ENCODE measurements at places on chromosomes 3 and 15.

- no peak for DNase-seq
Measured at GRCh38 chr3:44762170-44762677, 630 bp downstream of the KIF15 start.

DNA sequence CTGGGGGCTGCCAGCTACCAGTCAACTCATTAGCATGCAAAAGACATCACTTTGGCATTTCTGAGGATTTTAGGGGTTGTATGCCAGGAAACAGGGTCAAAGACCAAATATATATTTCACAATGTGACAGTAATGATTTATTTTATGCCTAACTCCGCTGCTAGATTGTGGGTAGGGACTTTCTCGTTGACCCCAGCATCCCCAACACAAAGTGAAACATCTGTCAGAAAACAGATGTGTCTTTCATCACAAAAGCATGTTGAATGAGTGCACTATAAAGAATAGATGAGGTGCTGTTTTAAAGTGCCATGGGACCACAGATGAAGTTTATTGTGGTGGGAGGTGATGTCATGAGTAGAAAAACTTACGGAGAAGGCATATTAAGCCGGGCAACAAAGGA lies 59.7 kb downstream of the ITPR1 start:
- no peak for DNase-seq

DNA sequence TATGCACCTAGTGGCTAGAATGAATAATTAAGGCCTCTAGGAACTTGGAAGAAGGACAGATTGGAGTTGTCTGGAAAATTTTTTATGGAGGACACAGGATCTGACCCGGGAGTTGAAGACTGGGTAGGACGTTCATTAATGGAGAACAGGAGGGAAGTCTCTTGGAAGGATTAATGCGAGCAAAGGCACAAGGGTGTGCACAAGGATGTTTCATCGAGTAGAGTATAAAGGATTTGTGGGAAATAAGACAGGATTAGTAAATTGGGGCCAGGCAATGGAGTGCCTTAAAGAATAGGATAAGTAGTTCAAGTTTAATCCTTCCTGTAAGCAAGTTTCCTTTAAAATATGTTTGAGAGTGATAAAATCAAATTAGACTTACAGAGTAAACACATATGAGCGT lies 14.6 kb downstream of the LMOD3 start:
- no peak for DNase-seq

DNA sequence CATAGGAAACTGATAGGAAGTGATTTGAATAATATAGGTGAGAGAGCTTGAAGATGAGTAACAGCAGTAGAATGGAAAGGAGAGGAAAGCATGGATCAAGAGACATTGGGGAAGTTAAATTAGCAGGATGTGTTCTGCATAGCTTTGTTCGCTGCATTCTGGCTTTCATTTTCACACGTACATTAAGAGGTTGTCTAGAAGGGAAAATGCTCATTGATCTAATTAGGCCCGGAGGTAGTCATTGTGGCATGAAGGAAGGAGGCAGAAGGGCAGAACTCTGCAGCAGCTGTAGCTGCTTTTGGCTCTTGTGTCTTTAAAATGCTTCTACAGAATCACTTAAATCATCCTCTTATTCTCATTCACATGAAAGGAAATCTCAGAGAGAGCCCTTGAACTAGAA lies 40.3 kb downstream of the KCNAB1 start:
- no peak for DNase-seq

GRCh38 chr3:167330993-167331785 lies 48.9 kb downstream of the ZBBX start:
- DNase-seq = no peak

- no peak for DNase-seq
Measured at GRCh38 chr3:46860017-46860809, 3.0 kb downstream of the MYL3 start.

DNA sequence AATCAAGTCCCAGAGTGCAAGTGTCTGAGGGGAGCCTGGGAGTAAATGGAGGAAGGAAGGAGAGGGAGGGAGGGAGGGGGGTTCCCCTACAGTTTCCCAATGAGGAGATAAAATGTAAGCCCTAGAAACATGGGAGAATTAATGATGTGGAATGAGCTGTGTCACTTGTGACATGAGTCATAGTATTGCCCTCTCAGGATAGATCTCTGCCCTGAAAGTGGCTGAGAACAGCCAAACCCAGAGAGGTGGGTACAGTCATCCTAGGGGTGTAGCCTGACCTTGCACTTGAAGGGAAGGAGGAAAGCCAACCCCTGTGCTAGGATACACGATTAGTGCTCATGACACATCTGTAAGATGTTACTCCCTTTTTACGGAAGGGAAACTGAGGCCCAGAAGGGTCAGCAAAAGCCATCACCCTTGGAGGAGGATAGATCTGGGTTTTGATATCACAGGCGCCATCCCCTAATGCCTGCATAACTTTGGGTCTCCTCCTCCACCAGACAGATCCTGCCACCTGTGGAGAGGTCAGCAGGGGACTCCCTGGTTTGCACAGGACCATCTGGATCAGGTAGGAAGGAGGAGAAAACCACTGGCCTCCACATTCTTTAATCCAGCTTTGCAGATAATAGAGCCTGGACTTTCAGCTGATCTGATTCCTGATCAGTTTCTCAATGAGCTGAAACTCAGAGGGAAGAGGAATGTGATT lies 23.1 kb upstream of the USP3 start:
- DNase-seq = no peak

- no peak for DNase-seq
Measured at GRCh38 chr15:96766366-96766765, 435.9 kb downstream of the NR2F2 start.

- no peak for DNase-seq
Measured at GRCh38 chr15:64351265-64351664, 4.7 kb downstream of the CSNK1G1 start.

GRCh38 chr15:74497584-74497983 lies 36.6 kb upstream of the UBL7 start:
- DNase-seq = no peak

DNA sequence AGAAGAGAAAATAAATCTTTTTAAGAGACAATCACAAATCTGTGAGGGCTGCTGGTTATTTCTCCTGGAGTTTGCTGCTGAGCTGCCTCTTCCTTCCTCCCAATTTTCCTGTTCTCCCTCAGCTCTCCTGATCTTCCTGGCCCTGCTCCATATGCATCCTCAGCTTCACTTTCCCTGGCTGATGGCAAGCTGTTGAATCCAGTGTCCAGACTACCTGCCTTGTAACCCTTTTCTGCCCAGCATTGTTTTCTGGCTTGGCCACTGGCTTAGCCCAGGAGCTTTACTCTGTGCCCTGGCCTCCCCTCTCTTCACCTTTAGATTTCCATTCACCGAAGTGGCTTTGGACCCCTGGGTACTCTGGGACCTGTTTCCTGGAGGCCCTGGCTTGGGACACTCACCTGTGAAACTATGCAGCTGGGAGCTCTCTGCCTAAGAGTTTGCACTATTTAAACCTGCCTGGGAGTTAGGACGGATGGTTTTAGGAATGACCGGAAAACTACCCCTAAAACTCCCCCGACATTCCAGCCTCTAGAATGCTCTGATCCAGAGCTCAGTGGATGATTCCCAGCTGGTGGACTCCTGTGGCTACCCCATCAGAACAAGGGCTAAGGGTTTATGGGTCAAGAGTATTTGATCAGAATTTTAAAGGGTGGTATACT lies 90.0 kb downstream of the RBPMS2 start:
- DNase-seq = no peak

DNA sequence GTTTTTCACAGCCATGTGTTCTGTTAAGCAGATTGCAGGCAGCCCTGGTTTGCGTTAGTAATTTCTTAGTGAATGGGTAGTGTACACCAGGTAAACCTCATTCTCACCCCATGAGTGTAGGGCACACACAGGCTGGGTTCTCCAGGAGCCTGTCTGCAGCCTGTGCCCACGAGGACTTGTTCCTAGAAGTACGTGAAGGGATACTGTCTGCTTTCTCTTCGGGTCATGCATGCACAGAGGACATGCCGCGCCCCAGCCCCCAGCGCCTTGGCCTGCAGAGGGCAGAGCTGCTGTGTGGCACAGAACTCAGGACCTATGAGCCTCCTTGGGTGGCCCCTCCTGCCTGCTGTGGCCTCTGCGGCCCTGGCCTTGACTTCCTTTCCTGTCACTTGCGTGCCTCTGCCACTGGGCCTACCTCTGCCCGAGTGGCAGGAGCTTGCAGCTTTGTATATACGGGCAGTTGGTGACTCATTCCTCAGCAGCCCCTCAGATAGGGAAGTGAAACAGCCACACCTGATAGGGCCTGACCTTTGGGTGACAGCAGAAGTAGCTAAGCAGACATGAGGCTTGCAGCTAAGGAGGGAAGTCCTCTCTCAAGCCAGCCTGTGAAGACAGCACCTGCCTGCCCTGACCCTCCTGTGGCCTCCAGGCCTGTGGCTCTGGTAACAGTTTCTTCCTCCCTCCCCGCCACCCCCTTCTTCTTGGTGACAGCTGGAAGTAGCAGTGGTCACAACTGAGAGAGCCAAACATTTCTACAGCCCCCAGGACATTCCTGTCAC lies 19.5 kb downstream of the PPCDC start:
- peak; percentile 39 for DNase-seq

DNA sequence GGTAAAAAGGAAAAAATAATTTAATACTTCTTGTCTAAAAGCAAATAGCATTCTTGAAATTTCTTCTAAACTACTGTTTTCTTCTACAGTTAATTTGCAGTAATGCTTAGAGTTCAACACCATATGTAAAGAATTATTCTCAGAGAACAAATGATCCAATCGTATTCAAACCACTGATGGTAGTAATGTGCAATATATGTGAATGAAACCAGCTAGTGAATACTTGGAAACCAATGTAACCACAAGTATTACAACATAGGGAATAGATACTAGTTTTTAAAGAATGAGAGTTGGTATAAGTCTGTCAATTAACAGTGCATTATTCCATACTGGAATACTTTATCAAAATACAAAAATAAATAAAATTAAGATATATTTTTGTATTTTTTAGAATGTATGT lies 850.0 kb downstream of the DIPK2A start:
- no peak for DNase-seq

DNA sequence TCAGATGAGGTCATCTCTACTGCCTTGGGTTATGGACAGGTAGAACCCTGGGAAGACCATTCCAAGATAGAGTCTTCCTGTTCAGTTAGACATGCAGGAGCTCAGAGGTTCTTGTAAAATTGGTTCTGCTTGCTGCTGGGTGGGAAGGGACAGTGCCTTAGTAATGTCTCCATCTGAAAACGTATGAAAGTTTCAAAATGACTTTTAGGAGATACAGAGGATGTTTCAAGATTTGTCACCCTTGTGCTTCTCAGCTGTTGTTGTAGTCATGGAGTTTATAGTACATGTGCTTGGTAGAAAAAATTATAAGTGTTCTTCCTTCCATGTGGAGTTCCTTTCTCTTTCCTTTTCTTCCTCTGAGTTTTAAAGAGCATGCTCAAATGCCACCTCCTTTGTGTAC lies 885.2 kb upstream of the CFAP20DC start:
- DNase-seq = no peak

GRCh38 chr3:141402476-141403171 lies 34.3 kb downstream of the ZBTB38 start:
- peak; percentile 26 for DNase-seq

DNA sequence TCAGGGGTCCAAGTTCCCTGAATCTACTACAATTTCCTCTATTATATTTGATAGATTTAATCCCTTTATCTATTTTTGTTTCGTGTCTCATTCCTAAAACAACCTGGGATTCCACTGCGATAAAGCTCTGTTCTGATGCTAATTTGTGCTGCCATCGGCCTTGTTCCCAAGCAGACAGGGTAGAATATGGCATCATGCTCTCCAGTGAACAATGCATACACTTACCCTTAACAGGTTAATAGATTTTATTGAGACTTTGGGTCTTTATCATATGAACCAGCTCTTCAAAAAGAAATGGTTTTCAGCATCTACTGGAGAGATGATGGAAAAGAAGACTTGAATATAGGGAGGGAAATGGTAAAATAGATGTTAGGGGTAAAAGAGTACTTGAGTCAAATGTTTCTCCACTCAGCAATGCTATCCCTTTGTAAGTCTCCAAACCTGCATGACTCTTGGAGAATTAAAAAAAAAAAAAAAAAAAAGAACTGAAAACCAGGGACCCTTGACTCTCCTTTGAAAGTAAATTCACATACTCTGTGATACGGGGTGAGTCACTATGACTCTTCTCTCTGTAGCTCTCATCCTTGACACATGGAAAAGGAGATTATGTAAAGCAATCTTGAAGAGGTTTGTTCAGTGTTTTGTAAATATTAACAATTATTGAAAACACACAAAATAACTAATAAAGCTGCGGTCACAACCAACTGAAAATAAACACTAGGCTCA lies 268.8 kb downstream of the ZBTB20 start:
- no peak for DNase-seq

GRCh38 chr15:94212291-94212690 lies 19.1 kb upstream of the MCTP2 start:
- DNase-seq = no peak

DNA sequence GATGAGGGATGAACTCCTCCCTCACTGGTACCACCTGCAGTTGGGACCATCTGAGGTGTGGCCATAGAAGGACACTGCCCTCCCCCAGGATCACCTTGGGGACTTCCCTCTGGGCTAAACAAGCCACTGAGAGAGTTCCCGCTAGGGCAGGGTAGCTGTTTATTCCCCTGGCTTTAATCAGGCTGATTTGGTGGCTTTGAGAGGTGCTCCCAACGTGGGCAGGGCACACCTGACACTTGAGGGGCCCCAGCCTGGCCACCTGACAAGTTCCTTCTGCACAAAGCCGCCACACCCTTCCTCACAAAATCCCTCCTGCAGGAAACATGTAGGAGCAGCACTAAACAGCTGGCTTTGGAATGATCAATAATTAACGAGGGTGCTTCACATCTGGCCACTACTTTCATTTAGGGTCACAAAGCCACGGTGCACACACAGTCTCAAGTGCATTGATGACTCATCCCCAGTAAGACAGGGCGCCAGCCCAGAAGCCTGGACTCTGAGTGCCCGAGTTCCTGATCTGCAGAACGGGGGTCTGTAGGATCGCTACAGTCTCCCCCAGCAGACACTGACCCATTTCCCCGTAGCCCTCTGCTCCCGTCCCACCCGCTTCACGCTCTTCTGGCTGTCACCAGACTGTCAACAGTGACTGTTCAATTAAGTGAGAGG lies 75.1 kb downstream of the ATP10A start:
- DNase-seq = no peak

DNA sequence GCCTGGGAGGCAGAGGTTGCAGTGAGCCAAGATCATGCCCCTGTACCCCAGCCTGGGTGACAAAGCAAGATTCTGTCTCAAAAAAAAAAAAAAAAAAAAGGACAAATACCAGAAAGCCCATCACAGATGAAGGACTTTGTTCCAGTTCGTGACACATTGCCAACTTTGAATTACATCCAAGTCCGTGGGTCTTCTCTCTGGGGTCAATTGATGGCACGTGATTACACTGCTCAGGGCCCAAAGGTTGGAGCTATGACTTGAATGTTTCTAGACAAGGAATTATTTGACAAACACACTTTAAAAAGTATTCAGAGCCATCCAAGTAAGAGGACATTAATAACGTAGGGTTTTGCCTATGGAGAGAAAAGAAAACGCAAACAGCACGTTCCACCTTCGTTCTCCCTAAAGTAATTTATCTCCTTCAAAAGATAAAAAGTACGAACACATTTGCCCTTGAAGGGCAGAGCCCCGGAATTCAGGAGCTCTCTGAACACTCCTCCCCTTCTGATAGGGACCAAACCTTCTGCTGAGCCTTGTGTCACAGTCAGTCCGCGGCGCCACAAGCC lies 31.3 kb upstream of the ST3GAL6 start:
- DNase-seq = no peak

GRCh38 chr3:48656841-48657281 lies 5.8 kb downstream of the CELSR3 start:
- no peak for DNase-seq
